ENCODE measurements at places on chromosomes 16 and 17.

DNA sequence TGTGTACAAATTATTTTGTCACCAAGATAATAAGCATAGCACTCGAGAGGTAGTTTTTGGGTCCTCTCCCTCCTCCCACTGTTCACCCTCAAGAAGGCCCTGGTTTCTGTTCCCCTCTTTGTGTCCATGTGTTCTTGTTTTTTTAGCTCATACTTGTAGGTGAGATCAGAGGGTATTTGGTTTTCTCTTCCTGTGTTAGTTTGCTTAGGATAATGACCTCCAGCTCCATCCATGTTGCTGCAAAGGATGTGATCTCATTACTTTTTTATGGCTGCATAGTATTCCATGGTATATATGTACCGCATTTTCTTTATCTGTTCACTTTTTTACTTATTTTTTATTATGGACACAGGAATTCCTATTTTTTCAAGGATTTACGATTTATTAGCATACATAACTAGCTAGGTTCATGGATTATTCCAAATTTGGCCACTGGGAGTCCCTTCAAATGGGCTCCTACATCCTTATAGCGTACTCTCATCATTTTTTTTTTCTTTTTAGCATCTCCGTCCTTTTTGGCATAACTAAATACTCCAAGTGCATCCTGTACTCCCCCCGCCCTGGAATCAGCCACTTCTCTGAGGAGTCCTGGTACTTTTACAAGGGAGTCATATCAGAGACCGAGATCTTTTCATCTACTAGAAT, 7.3 kb downstream of the TADA2A start:
- no peak for DNase-seq

DNA sequence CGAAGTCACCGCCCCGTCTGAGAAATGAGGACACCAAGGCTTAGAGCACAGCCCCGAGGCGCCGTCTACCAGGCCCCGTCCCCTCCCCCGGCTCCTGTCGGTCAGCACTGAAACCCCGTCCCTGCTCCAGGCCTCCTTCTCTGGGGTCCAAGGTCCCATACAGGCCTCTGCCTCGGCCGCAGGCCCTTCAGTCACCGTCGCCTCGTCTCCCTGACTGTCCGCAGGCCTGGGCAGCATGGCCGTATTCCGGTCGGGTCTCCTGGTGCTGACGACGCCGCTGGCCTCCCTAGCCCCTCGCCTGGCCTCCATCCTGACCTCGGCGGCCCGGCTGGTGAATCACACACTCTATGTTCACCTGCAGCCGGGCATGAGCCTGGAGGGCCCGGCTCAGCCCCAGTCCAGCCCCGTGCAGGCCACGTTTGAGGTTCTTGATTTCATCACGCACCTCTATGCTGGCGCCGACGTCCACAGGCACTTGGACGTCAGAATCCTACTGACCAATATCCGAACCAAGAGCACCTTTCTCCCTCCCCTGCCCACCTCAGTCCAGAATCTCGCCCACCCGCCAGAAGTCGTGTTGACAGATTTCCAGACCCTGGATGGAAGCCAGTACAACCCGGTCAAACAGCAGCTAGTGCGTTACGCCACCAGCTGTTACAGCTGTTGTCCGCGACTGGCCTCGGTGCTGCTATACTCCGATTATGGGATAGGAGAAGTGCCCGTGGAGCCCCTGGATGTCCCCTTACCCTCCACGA, 617 bp downstream of the COASY start:
- DNase-seq: no peak

GRCh38 chr16:83674931-83675535, 132.7 kb upstream of the HSBP1 start:
- no peak for DNase-seq

DNA sequence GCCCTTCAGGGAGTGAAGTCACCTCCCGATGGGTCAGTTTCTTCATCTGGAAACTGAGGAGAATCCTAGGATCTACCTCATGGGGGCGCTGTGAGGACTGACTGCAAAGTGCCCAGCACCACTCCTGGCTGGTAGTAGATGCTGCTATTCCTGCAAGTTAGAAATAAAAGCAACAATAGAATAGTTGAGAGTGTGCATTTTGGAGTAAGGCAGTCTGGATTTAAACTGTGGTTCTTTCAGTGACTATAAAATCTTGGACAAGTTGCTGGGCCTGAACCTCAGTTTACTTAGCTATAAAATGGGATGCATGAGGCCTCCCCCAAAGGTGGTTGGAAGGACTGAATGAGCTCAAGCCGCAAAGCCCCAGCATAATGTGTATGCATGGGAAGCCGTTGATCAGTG, 70.6 kb downstream of the CYB5B start:
- no peak for DNase-seq

GRCh38 chr16:75112734-75113491, 3.7 kb downstream of the LDHD start:
- DNase-seq: no peak

DNA sequence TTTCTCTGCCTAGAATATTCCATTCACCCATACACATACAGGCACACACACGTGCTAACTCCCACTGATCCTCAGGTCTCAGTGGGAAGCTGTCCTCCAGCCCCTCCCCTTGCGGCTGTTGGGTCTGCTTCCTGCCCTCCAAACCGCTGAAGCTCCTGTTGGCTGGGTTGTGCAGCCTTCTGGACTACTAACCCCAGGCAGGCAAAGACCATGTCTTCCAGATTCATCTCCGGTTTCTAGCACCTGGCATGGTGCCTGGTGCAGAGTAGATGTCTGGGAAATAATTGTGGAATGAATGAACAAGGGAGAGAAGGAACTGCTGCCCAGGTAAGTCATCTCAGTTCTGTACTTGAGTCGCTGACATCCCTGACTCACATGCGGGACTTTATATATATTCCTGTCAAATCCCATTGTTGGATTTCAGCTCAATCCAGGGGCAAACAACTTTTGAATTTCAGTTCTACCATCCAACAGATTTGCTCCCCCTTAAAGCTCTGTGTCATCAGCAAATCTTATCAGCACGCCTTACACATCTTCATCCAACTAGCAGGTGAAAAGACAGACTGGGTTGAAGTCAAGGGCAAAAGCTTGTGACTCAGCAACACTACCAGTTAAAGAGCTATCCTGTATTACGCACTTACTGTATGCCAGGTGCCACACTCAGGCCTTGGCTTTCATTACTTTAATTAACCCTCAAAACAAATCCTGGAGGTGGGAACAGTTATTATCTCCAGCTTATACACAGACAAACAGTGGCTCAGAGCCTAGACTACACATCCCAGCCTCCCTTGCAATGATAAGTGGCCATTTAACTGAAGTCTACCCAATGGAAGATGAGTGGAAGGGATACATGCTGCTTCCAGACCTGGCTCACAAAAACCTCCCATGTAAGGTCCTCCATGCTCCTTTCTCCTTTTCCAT, 51.1 kb downstream of the SRCIN1 start:
- DNase-seq: no peak

GRCh38 chr16:524274-525040, 3.1 kb upstream of the CAPN15 start:
- DNase-seq: no peak
